Naive thymus-derived CD4-positive, alpha-beta T cell (primary cell): ENCODE measurements at places on chromosomes 1 and 21. TPM values are rescaled to one million over a fixed set of nuclear protein-coding genes. Genes with fewer than 3 reads are reported as not detected.

DNA sequence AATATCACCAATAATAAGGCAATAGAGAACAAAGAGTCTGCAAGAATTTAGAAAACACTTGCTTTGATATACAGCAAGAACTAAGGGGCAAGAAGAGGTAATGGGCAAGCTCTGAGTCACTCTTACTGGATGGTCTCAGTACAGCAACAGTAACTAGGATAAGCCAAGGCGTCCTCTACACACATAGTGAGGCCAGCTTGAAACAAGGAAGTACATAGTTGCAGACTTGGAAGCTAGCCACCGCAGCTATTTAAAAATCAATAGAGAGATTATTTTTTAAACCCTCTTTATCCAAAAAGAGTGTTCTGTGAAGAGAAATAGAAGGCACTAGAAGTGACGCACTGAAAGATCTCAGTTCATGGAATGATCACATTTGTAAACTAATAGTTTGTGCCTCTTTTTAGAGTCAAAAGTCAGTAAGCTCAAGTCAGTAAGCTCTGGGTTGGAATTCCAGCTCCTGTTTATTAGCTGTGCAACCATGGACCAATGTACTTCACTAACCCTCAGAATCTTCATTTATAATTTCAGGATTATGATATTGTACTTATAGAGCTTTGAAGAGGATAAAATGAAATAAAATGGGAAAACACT, 118.6 kb downstream of the AKT3 start:
- DNase-seq, result no peak

GRCh38 chr1:76601465-76601864, 265.8 kb upstream of the ST6GALNAC5 start:
- no peak for DNase-seq

DNA sequence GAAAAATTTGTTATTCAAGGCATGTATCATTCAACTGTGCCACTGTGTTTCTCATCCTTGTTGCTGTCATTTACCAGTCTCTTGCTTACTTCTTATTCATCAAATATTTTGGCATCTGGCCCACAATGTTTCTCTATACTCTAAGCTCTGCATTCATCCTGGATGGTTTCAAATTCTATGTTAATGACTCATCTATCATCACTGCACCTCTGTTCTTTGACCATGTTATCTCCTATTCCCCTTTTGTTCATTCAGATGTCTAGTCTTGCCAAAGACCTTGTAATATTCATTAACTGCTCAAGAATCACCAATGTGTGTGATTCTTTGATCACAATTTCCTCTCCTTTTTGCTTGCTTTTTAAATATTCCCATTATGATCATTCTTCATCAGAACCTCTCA, 54.6 kb upstream of the PRKACB start:
- no peak for DNase-seq

VTCN1 gene
- not detected in 2 replicates for total RNA-seq

DNA sequence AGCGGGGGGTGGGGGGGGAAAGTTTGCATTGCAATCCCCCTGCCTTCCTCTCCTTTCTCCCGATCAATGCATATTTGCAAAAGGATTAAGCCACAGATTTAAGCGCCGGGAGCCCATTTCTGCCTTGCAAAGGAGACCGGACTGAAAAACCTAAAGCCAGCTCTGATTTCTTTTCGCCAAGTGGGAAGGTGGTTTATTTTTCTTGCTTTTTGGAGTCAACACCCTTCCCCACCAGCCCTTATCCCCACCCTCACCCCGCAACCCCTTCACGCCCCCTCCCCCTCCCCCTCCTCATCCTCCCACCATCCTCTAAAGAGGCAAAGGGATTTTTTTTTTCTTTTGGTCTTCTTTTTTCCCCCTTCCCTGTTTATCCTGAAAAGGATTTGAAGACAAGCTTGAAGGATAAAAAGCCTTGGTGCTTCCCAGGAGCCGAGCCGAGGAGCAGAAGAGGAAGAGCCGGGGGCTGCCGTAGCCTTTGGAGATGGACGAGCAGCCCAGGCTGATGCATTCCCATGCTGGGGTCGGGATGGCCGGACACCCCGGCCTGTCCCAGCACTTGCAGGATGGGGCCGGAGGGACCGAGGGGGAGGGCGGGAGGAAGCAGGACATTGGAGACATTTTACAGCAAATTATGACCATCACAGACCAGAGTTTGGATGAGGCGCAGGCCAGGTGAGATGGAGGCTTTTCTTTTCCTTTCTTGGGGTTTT, 513 bp downstream of the PBX1 start:
- DNase-seq, result no peak

DMBX1 gene
- total RNA-seq, result not detected

DNA sequence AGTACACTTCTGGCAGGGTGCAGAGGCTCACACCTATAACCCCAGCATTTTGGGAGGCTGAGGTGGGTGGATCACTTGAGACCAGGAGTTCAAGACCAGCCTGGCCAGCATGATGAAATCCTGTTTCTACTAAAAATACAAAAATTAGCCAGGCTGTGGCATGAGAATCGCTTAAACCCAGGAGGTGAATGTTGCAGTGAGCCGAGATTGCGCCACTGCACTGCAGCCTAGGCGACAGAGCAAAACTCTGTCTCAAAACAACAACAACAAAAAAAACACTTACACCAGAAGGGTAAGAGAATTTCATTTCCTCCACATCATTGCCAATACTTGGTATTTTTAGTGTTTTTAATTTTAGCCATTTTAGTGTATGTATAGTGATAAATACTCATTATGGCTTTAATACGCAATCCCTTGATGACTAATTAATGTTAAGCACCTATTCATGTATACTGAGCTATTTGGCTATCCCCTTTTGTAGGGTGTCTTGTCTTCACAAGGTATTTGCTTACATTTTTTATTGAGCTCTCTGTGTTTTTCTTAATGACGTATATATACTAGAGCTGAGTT, 77.1 kb upstream of the TNR start:
- DNase-seq, result no peak

DNA sequence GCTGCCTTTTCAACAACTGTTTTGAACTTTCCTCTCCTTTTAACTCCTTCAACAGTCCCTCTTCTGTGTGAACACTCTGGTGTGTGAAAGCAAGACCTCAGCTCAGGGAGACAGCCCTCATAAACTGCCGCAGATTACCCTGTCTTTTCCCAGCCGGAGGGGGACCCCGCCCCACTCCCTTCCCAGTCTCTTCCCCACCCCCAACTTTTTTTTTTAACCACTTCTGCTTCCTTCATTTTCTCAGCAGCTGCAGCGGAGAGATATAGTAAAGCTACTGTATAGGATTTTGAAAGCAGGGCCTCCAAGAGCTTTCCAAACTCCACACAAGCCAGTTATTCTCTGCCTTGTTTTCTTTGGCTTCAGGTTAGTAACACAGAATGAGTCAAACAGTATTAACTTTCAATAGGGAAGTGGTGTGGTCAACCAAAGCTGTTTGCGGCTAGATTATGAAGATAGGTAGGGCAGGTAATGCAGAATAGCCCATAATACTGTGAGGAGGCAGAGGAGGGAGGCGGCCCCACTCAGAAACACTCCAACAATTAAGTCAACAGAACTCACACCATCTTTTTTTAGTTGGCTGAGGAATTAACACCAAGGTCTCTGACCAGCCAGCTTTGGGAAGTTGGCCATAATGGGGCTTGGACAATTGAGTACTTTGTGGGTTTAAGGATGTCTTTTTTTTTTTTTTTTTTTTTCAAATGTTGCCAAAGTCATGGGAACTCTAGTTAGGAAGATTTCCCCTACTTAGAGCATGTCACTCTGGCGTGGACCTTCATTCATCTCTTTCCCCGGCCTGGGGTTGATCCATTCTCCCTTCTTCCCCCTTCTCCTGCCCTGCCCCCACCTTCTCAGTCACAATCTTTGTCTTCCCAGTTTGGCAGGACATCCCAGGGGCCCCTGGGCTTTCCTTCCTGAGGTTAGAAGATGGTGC, 177.0 kb downstream of the CLIC6 start:
- no peak for DNase-seq

GRCh38 chr1:6914706-6915105, 129.5 kb downstream of the CAMTA1 start:
- no peak for DNase-seq

KCNK1 gene
- total RNA-seq, result not detected

LHX8 gene
- total RNA-seq, result not detected in 2 replicates

RHD gene
- not detected for total RNA-seq

SLC25A34 gene
- 1.5 TPM for total RNA-seq

DNA sequence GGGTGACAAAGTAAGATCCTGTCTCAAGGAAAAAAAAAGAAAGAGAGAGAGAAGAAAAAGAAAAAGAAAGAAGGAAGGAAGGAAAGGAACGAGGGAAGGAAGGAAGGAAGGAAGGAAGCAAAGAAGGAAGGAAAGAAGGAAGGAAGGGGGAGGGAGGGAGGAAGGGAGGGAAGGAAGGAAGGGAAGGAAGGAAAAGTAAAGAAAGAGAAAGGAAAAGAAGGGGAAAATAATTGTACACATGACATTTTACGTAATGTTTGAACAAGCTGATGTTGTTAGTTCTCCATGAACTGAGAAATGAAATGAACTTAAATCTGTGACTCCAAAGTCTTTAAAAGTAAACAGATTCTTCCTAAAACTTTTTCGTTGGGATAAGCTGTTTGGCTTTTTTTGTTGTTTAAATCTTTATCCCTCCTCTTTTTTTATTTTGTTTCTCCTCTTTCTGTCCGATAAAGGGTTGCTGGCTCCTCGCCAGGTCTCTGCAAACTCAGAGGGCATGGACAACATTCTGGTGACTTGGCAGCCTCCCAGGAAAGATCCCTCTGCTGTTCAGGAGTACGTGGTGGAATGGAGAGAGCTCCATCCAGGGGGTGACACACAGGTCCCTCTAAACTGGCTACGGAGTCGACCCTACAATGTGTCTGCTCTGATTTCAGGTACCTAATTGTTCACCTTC, 59.8 kb downstream of the IL12RB2 start:
- no peak for DNase-seq

S100A10 gene
- total RNA-seq, result 361 TPM

- DNase-seq, result no peak
Observed at GRCh38 chr1:16153096-16153998, 2.5 kb downstream of the EPHA2 start.

- DNase-seq, result no peak
Observed at GRCh38 chr1:206971029-206971655, 882 bp upstream of the FCAMR start.

CLDN17 gene
- total RNA-seq, result not detected

DCDC2B gene
- not detected for total RNA-seq

DNA sequence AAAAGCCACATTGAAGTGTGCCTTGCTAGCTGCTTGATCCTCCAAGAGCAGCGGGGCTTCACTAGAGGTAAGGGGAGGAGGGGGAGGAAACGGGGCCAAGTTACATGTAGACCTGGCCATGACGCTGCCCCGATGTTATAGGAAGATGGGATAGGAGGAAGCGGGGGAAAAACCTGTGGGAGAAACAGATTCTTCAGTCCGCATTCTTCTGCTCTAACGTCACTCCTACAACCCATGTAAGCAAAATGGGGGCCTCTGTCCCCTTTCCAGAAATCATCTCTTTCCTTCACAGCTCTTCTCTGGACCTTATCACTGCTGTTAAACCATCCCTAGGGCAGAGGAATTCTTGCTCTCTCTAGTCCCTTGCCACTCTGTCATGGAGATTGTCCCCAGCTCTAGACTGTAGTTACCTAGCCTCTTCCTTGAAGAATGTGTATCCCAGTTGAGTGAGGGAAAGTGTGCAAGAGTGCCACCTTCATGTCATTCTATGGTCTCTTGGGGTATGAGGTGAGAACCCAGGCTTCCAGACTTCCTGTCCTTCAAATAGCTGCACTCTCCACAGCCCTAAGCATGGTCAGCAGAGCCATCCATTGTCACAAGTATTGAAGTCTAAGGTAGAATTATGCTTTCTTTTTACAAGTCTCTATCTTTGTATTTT, 11.4 kb downstream of the PLEKHO1 start:
- DNase-seq, result no peak

DNA sequence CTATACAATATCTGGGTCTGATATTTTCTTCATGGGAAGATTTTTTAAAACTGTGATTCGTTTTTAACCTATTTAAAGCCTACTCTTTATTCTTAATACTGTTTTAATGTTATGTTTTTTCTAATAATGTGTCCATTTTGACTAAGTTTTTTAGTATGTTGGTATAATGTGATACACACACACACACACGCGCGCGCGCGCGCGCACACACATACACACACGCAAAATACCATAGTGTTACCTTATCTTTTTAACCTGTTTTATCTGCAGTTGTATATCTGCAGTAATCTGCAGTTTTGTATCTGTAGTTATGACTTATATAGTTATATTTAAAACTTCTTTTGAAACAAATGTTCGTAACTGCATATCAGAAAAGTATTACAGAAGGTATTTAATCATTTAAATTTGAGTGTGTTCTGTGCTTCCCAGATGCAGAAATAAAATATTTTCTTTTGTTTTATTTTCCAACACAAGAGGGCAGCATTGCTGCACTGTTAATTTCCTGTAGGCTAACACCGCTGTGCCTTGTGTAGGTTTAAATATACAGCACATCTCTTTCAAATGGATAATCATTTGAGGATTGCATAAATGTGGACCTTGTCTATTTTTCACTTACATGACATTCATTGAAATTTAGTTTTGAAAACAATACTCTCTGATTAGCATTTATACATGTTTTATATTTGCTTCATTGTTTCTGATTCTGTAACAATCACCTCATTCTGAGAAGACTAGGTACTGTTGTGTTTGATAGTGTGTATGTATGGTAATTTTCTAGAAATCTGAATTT, 166.1 kb downstream of the PDE4B start:
- DNase-seq, result peak; percentile 33

GRCh38 chr1:4268262-4268888, 368.3 kb upstream of the C1orf174 start:
- no peak for DNase-seq

OR2G6 gene
- total RNA-seq, result not detected

CHIA gene
- not detected for total RNA-seq

GRCh38 chr1:32743380-32744070, 41.0 kb upstream of the SYNC start:
- DNase-seq, result no peak

GRCh38 chr1:51622455-51622913, 5.6 kb downstream of the OSBPL9 start:
- DNase-seq, result no peak

RALGPS2 gene
- total RNA-seq, result 18.2 TPM

- DNase-seq, result no peak
Observed at GRCh38 chr1:165207853-165208515, 148.5 kb downstream of the LMX1A start.

GRCh38 chr1:53288790-53289429, 39.0 kb downstream of the LRP8 start:
- DNase-seq, result no peak

GRCh38 chr1:183180218-183180617, 5.8 kb upstream of the LAMC2 start:
- DNase-seq, result no peak

DNA sequence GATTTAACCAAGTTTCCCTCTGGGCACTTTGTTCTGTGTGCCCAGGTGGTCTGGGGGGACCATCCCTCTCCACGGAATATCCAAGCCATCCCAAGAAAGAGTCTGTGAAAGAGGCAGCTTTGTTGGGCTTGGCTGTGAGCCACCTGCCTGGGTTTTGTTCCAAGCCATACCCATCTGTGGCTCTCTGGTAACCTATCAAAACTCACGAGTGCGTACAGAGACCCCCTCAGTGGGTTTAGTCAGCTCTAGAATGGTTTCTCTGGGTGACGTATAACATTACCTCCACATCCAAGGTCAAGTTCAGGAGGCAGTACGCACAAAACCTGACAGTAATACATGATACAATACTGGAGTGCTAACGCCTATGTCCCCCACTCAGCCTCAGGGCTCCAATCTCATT, 54.2 kb downstream of the DNTTIP2 start:
- DNase-seq, result no peak

GRIK1 gene
- not detected for total RNA-seq

KRTAP20-3 gene
- total RNA-seq, result not detected
